ENCODE measurements at places on chromosomes 2 and 18.

GRCh38 chr2:124149571-124149970 lies 124.5 kb downstream of the CNTNAP5 start:
- DNase-seq, result no peak

- DNase-seq, result no peak
These were observed 1111.0 kb upstream of the SLC39A10 start for GRCh38 chr2:194545978-194546377.

GRCh38 chr2:38274286-38275276 lies 102.5 kb downstream of the ATL2 start:
- DNase-seq, result peak; percentile 64

- DNase-seq, result peak; percentile 35
These were observed 54.0 kb upstream of the SPATS2L start for GRCh38 chr2:200252265-200253067.

- no peak for DNase-seq
These were observed at the start of gene HDAC4 for GRCh38 chr2:239400596-239401066. HDAC4 (minus strand) TSS chr2:239401020; CDS start chr2:239352699, 48,321 bp downstream.

DNA sequence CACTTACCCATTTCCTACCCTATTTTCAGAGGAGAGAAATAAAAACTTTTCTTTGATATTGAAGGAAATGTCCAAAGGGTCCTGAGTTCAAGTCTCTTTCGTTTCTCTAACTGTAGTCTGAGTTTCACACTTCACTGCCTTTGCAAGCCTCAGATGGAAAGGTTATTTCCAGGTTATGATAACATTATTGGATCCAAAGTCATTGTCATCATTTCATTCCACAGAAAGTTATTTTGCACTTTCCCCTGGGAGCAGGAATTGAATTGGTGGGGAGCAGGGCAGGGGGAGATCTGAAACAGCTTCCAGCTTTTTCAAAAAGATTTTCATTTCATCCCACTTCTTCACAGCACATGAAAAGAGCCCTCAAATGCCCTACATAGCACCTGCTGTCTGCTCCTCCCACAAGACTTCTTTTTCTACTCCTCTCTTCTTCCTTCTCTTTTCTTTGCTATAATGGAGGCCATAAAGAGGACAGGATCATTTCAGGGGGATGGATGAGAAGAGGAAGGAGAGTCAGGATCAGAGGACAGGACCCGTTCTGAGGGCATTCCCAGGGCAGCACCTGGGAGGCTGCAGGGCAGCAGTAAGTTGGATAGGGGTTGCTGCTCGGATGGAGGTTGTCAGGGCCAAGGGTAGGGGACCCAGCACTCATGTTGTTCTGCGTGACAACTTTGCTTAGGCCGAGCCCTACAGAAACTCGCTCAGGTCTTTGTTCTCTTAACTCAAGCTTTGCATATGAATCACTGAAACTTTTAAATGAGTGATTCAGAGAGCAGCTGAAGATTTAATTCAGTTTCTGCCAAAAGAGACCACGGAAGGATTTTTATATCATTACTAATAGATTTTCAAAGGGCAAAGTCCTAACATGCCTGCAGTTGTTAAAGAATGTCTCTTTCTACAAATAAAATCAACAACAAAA lies 11.4 kb upstream of the GALNT5 start:
- DNase-seq, result peak; percentile 78

GRCh38 chr2:108806371-108807113 lies 20.0 kb downstream of the CCDC138 start:
- DNase-seq, result no peak

- DNase-seq, result no peak
These were observed 63.5 kb downstream of the CRACDL start for GRCh38 chr2:98872526-98872925.

DNA sequence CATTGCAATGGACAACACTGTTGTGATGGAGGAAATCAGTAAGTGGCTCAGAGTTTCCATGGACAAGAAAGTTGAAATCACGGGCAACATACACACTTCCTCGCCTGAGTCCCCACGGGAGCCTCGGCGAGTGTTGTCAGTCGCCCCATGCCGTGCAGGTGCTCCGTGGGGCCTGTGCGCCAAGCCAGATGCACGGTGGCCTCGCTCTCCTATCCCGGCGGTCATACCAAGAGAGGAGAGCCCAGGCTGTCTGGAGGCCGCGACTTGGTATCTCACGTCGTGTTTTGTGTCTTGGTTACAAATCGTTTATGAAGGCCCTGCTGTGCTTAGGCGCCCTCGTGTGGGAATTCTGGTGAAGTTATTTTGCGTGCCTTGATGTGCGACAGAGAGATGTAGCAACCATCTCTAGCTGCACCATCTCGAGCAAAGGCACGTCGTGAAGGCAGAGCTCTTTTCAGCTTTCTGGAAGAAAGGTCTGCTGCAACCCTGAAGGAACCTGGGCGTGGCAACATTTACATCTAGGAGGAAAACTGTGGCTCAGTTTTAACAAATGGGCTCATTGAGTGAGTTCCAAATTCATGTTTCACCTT lies 21.8 kb downstream of the ATG4B start:
- DNase-seq, result no peak

DNA sequence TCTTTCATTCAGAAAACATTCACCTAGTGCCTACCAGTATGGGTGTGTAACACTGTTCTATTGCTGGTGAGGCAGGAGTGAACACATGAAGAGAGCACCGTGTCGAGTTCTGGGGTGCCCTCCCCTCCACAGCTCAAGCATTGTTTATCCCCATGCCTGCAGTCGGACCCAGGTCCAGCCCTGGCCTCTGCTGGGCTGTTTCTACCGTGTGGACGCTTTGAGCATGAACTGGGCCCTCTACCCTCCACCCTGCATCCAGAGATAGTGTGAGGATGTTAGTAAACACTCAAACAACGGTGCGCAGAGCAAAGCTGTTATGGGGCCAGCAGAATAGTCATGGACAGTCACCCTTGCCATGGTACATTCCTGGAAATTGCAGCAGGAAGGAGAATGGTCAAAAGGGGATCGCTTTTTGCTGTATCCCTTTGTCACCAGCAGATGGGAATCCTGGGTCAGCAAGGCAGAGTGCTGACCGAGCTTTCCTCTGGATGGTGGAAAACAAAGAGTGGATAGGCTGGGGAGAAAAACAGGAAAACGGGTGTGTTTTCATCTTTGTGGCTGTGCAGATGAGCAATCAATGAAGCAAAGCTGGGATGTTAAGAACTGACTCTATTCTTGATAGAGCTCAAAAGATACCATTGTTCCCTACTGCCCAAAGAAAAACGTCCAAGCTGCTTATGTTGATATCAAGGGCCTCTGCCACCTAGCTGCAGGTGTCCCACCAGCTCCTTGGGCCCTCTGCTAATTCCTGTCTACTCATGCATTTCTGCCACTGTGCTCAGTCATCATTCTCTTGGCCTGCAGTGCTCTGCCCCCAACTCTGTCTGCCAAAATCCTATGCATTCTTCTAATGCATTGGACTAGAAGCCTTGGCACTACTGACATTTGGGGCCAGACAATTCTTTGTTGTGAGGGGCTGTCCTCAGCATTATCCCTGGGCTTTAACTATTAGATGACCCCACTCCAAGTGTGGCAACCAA lies 38.7 kb downstream of the REEP1 start:
- no peak for DNase-seq

DNA sequence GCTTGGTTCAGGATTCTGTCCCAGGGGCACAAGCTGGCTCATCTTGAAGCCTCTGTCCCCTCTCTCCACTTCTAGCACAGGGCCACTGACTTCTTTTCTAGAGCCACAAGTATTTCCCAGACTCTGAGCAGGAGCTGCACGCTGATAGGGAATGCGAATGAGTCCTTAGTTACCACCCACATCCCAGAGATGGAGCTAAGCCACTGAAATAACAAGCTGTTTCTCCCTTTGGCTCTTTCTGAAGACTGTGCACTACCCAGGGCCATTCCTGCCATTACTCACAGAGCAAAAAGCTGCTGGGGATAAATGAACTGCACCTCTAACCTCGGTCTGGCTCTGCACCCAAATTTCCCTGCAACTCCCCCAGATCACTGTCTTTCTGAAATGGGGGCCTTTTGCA lies 70.6 kb downstream of the TSN start:
- DNase-seq, result no peak

GRCh38 chr2:57156231-57156924 lies 890.2 kb upstream of the VRK2 start:
- DNase-seq, result no peak

DNA sequence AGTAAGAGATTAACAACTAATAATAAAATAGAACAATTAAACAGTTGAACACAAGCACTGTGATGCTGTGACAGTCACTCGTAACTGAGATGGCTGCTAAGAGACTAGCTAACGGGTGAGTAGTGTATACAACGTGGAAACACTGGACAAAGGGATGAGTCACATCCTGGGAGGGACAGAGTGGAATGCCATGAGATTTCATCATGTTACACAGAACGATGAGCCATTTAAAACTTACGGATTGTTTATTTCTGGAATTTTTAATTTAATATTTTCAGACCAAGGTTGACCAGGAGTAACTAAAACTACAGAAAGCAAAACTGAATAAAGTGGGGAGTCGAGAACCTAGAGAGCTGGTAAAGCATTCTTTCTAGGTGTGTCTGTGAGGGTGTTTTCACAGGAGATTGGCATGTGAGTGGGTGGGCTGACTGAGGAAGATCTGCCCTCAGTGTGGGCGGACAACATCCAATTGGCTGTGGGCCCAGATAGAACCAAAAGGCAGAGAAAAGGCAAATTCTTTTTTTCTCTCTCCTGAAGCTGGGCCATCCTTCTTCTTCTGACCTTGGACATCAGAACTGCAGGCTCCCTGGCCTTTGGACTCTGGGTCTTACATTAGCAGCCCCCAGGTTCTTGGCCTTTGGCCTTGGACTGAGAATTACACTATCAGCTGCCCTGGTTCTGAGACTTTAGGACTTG lies 14.6 kb downstream of the TMSB10 start:
- peak; percentile 96 for DNase-seq

GRCh38 chr2:75053484-75054112 lies 95.2 kb downstream of the POLE4 start:
- no peak for DNase-seq

GRCh38 chr2:205670292-205670691 lies 12.0 kb upstream of the NRP2 start:
- no peak for DNase-seq

GRCh38 chr2:237685408-237685807 lies 58.0 kb downstream of the LRRFIP1 start:
- no peak for DNase-seq

GRCh38 chr18:36186461-36187192 lies 670 bp upstream of the MOCOS start:
- DNase-seq, result no peak

GRCh38 chr18:3016585-3017297 lies 3.8 kb upstream of the LPIN2 start:
- DNase-seq, result no peak

DNA sequence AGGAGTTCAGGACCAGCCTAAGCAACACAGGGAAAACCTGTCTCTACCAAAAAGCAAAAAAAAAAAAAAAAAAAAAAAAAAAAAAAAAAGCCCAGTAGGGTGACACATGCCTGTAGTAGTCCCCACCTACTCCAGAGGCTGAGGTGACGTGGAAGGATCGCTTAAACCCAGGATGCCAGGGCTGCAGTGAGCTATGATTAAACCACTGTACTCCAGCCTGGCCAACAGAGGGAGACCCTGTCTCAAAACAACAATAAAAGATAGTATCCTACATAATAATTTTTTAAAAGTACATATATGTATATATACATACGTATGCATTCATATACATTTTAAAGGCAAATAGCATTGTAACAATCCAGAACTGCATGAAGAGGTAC lies 51.7 kb downstream of the SOS1 start:
- peak; percentile 4 for DNase-seq

DNA sequence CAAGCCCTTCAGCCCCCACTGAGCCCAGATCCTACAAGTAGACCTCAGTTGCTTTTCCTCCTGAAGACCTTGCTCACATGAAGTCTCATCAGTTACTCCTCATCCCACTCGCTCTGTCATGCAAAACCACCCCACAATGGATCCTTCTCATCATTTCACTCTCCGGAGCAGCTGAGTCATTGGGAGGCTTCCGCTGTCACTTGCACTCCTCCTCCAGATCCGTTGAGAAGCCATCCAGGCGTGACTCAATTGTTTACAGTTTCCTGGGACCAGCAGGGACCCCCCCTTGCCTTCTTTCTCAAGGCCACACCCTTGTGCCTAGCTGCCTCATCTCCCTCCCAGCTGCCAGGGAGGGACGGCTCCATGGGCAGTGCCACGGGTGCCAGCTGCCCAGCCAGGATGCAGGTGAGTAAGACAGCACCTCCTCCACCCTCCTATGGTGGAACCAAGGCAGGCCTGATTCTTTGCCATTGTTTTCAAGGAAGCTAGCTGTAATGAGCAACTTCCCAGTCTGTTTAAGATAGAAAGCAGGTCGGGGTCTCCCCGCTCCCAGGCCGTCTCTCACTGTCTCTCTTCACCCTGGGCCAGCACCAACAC lies 16.3 kb downstream of the GPR55 start:
- DNase-seq, result peak; percentile 56

DNA sequence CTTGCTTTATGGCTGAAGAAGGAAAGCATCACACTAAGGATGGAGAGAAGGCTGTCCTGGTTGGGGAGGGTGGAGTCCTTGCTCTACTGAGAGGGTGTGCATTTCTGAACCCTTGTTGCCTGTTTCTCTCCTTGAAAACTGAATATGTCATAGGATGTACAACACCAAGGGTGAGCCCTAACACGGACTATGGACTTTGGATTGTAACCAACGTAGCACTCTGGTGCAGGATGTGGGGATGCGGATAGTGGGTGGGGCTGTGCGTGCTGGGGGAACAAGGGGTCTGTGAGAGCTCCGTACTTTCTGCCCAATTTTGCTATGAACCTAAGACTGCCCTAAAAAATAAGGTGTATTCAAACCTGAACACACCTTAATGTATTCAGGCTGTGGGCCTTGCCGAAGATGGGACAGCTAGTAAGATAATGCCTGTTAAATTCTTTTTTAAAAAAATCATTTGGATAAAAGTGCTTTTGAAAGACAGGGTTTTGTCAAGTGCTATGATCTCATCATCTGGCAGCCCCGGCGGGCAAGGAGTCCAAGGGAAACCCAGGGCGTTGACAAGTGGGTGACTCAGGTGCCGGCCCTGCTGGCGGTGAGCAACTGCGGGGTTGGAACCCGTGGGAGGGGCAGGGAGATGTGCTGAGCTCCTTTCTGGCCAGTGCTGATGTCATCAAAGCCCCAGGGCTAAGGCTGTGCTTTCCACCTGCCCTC lies 54.0 kb downstream of the GATA6 start:
- DNase-seq, result peak; percentile 69

DNA sequence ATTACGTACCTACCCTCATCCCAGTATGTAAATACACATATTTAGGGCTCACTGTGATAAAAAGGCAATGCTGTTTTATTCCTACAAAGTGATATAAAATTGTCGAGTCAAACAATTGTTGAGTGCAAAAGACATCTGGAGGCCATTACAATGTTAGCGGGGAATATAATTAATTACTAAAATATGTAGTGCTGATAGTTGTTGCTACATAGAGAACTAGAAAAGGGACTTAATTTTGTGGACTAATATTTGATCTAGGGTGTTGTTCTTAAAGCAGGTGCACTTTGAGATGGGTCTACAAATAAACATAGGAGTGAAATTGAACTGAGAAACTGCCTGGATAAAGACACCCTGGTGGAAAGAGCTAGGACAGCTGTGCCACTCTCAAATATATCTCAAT lies 300.1 kb downstream of the NOL4 start:
- no peak for DNase-seq

DNA sequence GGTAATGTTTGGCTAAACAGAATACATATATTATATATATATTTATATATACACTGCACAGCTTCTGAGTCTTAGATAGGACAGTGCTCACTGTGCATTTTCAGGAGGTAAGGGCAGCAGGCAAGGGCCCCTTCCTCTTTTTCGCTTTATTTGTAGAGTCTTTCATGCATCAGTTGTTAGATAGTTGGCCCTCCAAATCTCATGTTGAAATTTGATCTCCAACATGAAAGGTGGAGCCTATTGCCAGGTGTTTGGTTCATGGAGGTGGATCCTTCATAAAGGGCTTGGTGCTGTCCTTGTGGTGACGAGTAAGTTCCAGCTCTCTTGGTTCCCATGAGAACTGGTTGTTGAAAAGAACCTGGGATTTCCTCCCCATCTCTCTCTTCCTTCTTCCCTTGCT lies 48.1 kb downstream of the TSN start:
- DNase-seq, result no peak
